LoVo (cell line): ENCODE measurements at places on chromosomes 6 and 20.

- DNase-seq, result no peak
Observed at GRCh38 chr6:29447670-29448069, 8.6 kb downstream of the OR10C1 start.

DNA sequence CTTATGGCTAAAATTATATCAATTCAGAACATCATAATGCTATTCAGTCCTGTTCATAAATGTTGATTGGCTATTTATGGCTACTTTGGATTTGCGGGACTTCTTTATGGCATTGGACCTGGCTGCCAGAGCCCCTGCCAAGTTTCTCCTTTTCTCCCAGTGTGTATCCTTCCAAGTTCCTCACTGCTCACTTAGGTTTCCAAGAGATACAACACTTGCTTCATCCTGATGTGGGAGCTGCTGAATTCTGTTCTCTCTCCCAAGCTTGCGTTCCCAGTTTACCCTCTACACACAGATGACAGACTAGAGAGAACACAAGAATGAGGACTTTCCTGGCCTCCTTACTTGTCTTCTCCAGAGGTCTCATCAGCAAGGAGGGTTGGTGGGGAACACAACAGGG is 18.4 kb upstream of the DAAM2 start:
- DNase-seq, result no peak

DNA sequence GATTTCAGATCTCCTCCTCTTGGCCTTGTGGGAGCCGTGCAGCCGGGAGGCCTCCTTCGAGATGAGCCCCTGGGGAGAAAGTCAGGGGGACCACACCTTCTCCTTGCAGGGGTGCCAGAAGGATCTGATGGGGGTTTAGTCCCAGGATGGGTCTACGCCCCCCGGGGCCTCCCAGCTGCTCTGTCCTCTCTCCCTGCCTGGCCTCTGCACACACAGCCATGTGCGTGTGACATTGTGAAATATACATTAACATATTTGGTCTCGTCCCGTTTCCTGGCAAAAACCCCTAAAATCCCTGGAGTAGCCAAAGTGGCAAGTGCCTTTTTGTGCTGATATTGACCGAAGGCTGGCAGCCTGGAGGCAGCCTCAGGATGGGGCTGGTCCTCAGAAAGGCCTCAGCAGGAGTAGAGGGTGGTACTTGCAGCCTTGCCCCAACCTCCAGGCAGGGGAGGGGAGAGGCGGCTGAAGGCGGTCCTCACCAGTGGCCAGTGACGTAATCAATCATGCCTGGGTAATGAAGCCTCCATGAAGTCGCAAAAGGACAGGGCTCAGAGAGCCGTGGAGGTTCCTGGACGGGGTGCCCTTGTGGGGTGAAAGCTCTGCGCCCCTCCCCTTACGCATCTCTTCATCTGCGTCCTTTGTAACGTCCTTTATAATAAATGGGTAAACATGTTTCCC is 5.1 kb upstream of the HELZ2 start:
- DNase-seq, result no peak

- no peak for DNase-seq
Observed at GRCh38 chr20:51354769-51355319, 187.7 kb downstream of the NFATC2 start.

GRCh38 chr6:25188232-25188631 is 90.9 kb upstream of the CARMIL1 start:
- no peak for DNase-seq
